ENCODE measurements at places on chromosomes 1 and 21.

GRCh38 chr1:105337420-105337819 is 1587.7 kb downstream of the AMY1C start:
- no peaks in the 10 kb centered on the region for H3K27me3 ChIP-seq
- no peak for DNase-seq
- H3K4me3 ChIP-seq = no peak overlapping the region
- no peaks in the 10 kb centered on the region for H3K4me1 ChIP-seq

- no peaks in the 10 kb centered on the region for H3K36me3 ChIP-seq
- no peak overlapping the region for H3K4me3 ChIP-seq
- DNase-seq = peak; percentile 25
- no peaks in the 10 kb centered on the region for H3K4me1 ChIP-seq
- peaks cover 5% of the 10 kb centered on the region for H3K27me3 ChIP-seq
Observed at GRCh38 chr1:56897150-56898004, 42.8 kb downstream of the C8A start.

DNA sequence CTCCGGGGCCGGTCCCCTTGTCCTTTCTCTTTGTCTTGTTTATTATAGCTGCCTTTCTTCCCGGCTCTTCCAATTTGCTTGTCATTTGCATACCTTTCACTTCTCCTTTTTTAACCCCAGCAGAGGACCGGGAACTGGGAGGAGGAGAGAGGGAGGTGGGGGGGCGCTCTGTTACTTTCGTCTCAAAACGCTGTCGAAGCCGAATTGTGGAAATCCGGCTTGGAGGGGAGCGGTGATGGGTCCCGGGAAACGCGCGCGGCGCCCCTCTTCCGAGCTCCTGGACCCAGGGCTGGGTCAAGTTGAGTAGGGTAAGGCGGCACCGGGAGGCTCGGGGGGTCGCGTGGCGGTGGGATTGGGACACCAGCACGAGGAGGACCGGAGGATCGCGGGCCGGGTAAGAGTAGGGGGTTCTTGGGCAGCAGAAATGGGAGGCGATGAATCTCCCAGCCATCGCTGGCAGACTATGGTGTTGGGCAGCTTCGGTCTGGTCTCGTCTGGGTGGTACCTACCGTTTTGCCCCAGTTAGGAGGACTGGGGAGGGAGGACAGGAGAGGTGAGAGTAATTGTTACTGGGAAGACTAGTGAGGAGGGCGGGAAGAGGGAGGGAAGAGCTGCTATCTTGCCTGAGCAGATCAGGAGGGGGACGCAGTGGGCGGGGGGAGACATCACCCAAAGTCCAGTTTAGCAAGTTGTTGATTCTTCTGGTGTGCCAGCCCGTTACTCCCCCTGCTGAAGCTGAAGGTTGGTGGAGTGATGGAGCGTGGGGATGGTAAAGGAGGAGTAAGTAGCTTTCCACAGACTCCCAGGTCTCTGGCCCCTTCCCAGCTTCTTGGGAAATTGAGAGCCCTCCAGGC is 1.5 kb downstream of the PROX1 start:
- H3K4me1 ChIP-seq = peaks cover 23% of the 10 kb centered on the region
- H3K36me3 ChIP-seq = no peaks in the 10 kb centered on the region
- H3K27me3 ChIP-seq = peaks cover 70% of the 10 kb centered on the region
- DNase-seq = peak; percentile 71
- peak overlapping the region; percentile 91 for H3K4me3 ChIP-seq

GRCh38 chr1:198889101-198889500 is 250.3 kb downstream of the PTPRC start:
- H3K4me1 ChIP-seq = no peaks in the 10 kb centered on the region
- no peak overlapping the region for H3K27ac ChIP-seq
- H3K36me3 ChIP-seq = no peaks in the 10 kb centered on the region
- DNase-seq = no peak
- H3K27me3 ChIP-seq = no peaks in the 10 kb centered on the region

GRCh38 chr1:162367772-162368171 is 8.9 kb downstream of the SPATA46 start:
- no peaks in the 10 kb centered on the region for H3K36me3 ChIP-seq
- H3K4me1 ChIP-seq = peaks cover 4% of the 10 kb centered on the region
- no peak overlapping the region for H3K4me3 ChIP-seq

DNA sequence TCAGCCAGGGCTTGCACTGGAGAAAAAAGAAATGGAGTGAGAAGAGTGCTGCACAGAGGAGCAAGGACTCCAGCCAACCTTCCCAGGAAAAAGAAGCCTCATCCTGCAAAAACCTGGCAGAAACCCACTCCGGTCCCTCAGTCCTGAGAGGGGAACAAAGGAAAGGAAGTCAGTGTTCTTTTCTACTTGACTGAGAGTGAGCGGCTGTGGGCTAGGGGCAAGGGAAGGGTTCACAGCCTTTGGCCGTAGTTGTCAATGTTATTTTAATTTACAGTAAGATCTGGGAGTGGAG is 8.9 kb upstream of the GOLT1A start:
- DNase-seq = no peak
- H3K27me3 ChIP-seq = no peaks in the 10 kb centered on the region
- H3K36me3 ChIP-seq = no peaks in the 10 kb centered on the region
- H3K4me3 ChIP-seq = no peak overlapping the region
- H3K4me1 ChIP-seq = no peaks in the 10 kb centered on the region
- no peak overlapping the region for H3K27ac ChIP-seq

DNA sequence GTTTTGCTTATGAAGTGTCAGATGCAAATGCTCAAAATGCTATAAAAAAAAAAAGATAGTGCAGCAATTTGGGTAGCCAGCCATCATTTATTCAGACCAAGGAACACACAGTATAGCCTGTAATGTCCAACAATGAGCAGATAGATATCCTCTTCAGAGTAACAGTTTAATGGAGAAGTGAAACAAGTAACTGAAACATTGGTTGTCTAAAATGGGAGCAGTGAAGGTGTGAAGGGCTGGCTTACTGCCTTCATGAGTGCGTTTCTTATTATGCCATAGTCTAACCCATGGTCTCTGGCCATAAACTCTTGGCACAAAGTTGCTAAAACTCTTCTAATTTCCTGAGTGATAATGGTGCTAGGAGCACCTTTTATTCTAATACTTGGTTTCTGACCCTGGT is 11.4 kb downstream of the RGS5 start:
- DNase-seq = no peak
- no peak overlapping the region for H3K27ac ChIP-seq
- H3K4me1 ChIP-seq = no peaks in the 10 kb centered on the region
- peaks cover 11% of the 10 kb centered on the region for H3K36me3 ChIP-seq
- no peak overlapping the region for H3K4me3 ChIP-seq
- H3K27me3 ChIP-seq = no peaks in the 10 kb centered on the region

DNA sequence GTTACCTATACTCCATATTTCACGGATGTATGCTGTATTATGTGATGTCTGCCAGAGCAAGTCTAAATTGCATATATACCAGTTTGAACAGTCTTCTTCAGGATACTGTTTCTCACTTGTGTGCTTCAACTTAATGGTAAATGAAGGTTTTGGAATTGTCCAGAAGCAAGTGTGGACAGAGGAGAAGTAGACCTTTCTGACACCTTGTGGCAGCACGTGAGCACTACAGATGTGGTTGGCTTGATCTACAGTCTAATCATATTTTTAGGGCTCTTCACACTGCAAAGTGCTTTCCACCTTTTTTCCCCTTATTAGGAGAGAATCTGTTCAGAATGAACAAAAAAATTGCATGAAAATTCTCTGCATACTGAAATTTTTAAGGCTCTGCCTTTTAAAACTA is 10.9 kb downstream of the MORC3 start:
- H3K36me3 ChIP-seq = peaks cover 32% of the 10 kb centered on the region
- H3K27ac ChIP-seq = no peak overlapping the region
- DNase-seq = peak; percentile 66
- H3K4me3 ChIP-seq = no peak overlapping the region
- H3K4me1 ChIP-seq = no peaks in the 10 kb centered on the region

DNA sequence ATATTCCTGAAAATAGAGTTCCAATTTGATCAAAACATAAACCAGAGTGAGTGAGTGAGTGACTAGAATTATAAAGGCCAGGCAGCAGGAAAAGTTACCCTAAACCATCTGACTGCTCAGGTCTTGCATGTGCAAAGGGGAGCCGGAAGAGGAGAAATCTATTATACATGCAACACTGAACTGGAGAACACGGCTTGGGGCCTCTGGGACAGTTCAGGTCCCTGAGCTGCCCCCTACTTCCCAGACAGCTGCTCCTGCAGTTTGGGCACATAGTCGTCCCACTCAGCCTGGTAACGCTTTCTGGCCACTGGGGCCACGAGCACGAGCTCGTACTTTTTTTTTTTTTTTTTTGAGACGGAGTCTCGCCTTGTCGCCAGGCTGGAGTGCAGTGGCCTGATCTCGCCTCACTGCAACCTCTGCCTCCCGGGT is 40.1 kb downstream of the PTPRC start:
- no peaks in the 10 kb centered on the region for H3K4me1 ChIP-seq
- H3K27ac ChIP-seq = no peak overlapping the region
- DNase-seq = no peak
- H3K36me3 ChIP-seq = no peaks in the 10 kb centered on the region
- H3K4me3 ChIP-seq = no peak overlapping the region

DNA sequence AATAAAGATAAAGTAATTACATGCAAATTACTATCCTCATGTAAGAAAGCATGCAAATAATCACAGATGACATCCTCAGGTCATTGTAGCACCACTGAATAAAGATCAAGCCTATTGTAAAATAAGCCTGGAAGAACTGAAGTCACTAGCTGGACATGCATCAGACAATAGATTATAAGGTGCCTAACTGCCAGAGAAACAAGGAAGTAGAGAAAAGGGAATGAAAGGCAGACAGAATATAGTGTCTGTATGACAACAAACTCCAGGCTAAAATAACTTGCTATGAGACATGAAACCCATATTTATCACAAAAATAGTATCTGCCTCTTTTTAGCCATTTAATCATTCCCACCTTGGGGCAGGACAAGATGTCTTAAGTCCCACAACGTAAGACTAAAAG is 108.7 kb downstream of the ENAH start:
- no peaks in the 10 kb centered on the region for H3K27me3 ChIP-seq
- no peak overlapping the region for H3K4me3 ChIP-seq
- H3K27ac ChIP-seq = no peak overlapping the region
- peaks cover 36% of the 10 kb centered on the region for H3K36me3 ChIP-seq
- DNase-seq = no peak

GRCh38 chr1:218679988-218680748 is 335.0 kb downstream of the TGFB2 start:
- H3K27me3 ChIP-seq = no peaks in the 10 kb centered on the region
- no peak for DNase-seq
- H3K4me1 ChIP-seq = no peaks in the 10 kb centered on the region
- no peaks in the 10 kb centered on the region for H3K36me3 ChIP-seq
- H3K27ac ChIP-seq = no peak overlapping the region
- no peak overlapping the region for H3K4me3 ChIP-seq

GRCh38 chr1:168835791-168836190 is 106.8 kb upstream of the DPT start:
- H3K36me3 ChIP-seq = no peaks in the 10 kb centered on the region
- H3K27ac ChIP-seq = no peak overlapping the region
- DNase-seq = no peak
- no peak overlapping the region for H3K4me3 ChIP-seq

- no peaks in the 10 kb centered on the region for H3K27me3 ChIP-seq
- no peaks in the 10 kb centered on the region for H3K36me3 ChIP-seq
- peak; percentile 28 for DNase-seq
- no peak overlapping the region for H3K27ac ChIP-seq
- H3K4me1 ChIP-seq = no peaks in the 10 kb centered on the region
Observed at GRCh38 chr1:30514945-30515344, 208.4 kb downstream of the MATN1 start.

DNA sequence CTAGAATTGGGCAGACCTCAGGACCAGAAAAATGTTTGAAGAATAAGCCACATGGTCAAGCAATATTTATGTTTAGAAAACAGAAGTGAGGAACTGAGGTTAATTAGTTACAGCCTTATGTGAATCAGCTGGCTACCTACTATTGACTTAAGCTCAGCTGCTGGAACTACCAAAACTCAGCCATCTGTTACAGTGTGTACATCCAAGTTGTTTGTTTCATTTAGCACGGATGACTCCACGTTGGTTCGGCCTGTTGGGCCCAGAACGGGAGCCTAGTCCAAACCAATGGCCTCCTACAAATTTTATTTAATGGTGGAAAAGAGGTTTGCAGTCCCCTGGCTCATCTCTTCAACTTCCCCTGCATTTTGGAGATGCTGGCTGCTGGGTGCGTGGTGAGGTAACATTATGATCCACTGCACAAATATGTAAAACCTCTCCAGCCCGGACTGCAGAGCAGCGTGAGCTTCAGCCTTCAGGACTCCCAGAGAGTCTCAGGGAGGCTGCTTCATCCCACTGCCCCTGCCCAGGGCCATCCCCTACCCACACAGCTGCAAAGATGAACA is 143.4 kb downstream of the ZZZ3 start:
- no peaks in the 10 kb centered on the region for H3K27me3 ChIP-seq
- no peak for DNase-seq
- peaks cover 2% of the 10 kb centered on the region for H3K4me1 ChIP-seq
- H3K4me3 ChIP-seq = no peak overlapping the region
- H3K36me3 ChIP-seq = no peaks in the 10 kb centered on the region
- H3K27ac ChIP-seq = no peak overlapping the region

All from endodermal cell (in vitro differentiated cells).